ENCODE measurements at places on chromosomes 6 and 20.

DNA sequence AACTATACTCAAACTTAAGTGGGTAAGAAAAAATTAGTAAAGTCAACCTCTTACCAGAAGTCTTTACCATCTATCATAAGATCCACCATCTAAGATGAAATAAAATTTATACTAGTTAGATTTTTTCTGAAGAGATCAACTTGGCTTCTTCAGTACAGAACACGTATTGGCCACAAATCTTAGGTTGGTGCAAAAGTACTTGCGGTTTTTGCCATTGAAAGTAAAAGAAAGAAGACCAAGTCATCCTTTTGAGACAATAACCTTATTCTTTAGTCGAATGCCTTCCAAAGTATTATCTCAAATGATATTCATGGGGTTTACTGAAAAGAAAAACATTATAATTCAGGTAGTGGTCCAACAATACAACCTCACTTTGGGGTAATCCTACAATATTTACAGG lies 292.6 kb upstream of the PTCHD4 start:
- no peak for DNase-seq

GRCh38 chr20:45433976-45434375 lies 18.0 kb downstream of the PIGT start:
- no peak for DNase-seq

DNA sequence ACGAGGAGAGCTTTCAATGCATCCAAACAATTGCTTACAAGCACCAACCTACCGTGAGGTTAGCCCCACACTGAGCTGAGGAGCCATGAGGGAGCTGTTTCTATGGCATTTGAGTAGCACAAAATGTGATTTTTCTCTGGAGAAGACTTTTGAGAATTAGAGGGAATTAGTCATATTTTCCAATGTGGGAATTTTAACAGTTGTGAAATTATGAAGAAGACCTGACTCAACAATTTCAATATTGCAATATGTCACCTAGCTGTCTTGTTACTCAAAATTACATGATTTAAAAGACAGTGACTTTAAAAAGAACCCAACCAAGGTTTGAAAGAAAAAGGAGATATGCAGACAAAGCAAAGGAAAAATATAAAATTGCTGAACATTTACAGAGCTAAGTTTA lies 62.6 kb upstream of the LY86 start:
- DNase-seq = no peak

- no peak for DNase-seq
Measured at GRCh38 chr20:36279362-36279761, 26.8 kb upstream of the DLGAP4 start.

DNA sequence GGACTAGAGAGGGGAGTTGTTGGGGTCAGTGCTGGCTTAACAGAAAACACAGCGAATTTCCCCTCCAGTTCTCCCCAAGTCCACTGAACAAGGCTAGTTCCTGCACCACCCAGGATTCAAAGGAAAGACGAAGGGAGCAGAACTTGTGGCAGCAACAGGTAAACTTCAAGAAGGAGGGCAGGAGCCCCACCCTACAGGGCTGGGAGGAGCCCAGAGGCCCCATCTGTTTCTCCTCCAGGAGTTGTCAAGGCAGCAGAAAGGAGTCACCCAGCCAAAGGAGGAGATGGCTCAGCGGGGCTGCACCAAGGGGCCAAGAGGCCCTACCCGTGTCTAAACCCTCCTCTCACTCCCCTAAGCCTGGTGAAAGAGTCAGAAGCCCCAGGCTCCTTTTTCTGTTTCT lies 1.7 kb downstream of the SAPCD1 start:
- no peak for DNase-seq
